ENCODE measurements at places on chromosomes 3 and 15. TPM values are rescaled to one million over a fixed set of nuclear protein-coding genes. Genes with fewer than 3 reads are reported as not detected.

- no peak for DNase-seq
Observed at GRCh38 chr3:162398554-162398953, 901.9 kb downstream of the OTOL1 start.

DNA sequence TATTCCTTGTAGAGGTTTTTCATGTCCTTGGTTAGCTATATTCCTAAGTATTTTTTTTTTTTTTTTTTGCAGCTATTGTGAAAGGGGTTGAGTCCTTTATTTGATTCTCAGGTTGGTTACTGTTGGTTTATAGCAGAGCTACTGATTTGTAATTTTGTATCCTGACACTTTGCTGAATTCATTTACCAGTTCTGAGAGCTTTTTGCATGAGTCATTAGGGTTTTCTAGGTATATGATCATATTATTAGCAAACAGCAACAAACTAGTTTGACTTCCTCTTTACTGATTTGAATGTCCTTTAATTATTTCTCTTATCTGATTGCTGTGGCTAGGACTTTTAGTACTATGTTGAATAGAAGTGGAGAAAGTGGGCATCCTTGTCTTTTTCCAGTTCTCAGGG, 737.4 kb downstream of the ZNF385D start:
- no peak for DNase-seq

- no peak for DNase-seq
Observed at GRCh38 chr15:66761726-66762595, 59.9 kb downstream of the SMAD6 start.

DNA sequence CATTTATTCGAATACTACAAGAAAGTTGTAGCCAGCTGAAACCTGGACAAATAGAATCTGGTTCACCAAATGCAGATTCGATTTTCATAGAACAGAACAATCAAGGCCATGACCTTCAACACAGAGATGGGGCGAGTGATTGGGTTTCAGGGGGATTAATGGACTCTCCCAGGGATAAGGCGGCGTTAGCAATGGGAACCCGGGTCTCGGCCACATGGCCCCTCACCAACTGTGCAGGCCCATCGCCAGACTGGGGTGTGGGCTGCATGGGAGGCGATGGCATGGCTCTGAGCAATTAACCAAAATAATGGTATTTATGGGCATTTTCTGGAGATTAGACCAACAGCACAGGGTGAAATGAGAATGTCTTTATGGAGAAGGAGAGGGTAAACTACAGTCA, 34.2 kb downstream of the VGLL4 start:
- DNase-seq, result no peak

GRCh38 chr15:46751303-46751702, 966.0 kb upstream of the SEMA6D start:
- DNase-seq, result no peak

DNA sequence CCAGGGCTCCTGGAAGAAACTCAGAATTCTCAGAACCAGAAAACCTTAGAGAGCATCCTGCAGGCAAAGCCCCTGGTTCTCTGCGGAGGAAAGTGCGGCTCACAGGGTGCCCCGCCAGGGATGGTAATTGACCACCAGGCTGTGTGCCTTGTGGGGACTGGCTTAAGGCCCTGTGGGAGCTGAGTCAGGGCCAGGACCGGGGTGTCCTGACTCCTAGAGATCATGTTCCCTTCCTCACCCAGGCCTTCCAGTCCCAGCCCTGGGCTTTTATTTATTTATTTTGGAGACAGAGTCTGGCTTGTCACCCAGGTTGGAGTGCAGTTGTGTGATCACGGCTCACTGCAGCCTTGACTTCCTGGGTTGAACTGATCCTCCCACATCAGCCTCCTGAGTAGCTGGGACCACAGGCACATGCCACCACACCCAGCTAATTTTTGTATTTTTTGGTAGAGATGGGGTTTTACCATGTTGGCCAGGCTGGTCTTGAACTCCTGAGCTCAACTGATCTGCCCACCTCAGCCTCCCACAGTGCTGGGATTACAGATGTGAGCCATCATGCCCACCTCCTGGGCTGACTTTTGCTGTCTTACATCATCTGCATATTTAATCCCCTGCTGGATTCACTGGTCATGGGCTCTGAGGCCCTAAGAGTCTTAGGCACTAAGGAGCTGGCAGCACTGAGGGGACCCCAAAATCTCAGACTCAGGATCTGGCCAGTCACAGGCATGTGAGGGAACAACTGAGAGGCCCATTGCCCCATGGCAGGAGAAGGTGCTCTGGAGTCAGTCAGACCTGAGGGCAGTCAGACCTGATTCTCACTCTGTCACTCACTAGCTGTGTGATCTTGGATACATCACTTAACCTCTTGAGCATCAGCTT, 20.4 kb upstream of the LAMP3 start:
- DNase-seq, result no peak

DNA sequence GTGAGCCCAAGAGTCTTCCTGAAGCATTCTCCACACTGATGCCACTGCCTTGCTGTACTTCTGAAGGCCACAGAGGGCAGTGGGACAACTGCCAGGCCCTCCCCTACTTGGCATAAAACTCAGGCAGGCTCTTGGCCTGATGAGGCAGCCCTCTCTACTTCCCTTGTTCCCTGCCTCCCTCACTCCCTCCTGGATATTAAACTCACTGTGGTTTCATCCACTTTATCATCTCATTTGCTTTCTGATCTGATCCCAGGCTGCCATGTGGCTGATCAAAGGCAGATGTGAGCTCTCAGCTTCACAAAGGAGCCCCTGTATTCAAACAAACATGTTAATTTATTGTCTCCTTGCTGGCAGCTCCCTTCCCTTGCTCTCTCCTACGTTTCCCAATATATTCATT, 533.5 kb downstream of the IGSF11 start:
- DNase-seq, result peak; percentile 86

- DNase-seq, result peak; percentile 59
Observed at GRCh38 chr3:195113048-195113447, 157.9 kb downstream of the XXYLT1 start.

GRCh38 chr3:195544634-195545033, 1.5 kb upstream of the PPP1R2 start:
- peak; percentile 70 for DNase-seq

- no peak for DNase-seq
Observed at GRCh38 chr3:105836533-105836932, 32.3 kb downstream of the CBLB start.

- no peak for DNase-seq
Observed at GRCh38 chr3:65534805-65535204, 503.9 kb downstream of the MAGI1 start.

GRCh38 chr15:31483053-31483985, 156.7 kb downstream of the KLF13 start:
- no peak for DNase-seq

The ITGA11 gene
- 0.95 TPM for total RNA-seq

The GP5 gene
- total RNA-seq, result not detected

The P2RY12 gene
- 4.2 TPM for total RNA-seq

The CILP gene
- total RNA-seq, result 31.3 TPM

The BCL2A1 gene
- 1.9 TPM for total RNA-seq

The CCR3 gene
- not detected for total RNA-seq

The RBP2 gene
- not detected for total RNA-seq
